NCI-H1694 (cell line): ENCODE measurements at places on chromosomes 4 and X.

- DNase-seq: no peak
Observed at GRCh38 chr4:89922848-89923416, 28.3 kb downstream of the MMRN1 start.

DNA sequence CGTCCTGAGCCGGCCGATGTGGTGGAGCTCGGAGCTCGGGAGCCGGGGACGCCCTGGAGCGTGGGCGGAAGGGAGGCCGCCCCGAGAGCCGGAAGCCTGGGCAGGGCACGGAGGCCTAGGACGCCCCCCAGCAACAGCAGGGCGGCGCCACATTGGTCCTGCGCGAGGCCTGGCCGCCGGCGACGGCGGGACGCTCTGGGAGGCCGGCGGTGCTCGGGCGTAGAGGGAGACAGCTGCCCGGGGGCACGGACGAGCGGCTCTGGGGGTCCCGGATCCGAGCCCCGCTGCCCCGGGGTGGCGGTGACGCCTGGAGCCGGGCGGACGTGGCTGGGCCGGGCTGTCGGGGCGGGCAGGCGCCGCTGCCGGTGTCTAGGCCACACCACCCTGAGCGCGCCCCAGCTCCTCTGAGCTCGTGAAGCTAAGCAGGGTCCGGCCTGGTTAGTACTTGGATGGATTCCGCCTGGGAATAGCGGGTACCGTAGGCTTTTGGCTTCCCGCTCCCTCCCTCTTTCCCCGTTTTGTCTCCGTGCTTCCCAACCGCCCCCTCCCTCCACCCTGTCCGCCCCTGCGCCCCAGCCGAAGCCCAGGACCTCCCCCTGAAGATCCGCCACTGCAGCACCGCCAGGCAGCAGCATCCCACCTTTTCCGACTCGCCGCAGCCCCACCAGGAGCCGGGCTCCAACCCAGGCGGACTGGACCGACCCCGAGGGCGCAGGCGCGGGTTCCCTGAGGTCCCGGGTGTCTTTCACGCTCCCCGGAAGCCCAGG lies 12.1 kb downstream of the FRG2 start:
- DNase-seq: no peak

DNA sequence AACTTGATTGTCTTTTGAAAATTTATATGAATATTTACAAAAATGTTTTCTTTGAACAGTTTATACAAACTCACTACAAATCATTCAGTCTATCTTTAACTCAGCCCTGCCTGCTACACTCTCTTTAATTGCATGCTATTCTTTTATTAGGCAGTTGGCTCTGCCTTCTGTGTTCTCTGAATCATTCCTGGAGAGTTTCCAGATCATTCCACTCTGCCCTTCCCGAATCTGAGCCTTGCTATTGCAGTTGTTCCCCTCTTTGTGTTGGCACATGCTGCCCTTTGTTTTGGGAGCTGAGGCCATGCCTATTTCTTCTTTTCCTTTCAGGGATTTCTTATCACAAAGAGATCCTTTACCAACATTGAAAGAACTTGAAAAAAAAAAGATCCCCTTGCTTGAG lies 8.7 kb upstream of the TECRL start:
- DNase-seq: peak; percentile 39

- no peak for DNase-seq
Observed at GRCh38 chr4:27149541-27150212, 289.0 kb downstream of the STIM2 start.

GRCh38 chrX:32545101-32545500 lies 666.2 kb downstream of the DMD start:
- DNase-seq: no peak

- no peak for DNase-seq
Observed at GRCh38 chrX:14489437-14489836, 39.9 kb upstream of the GLRA2 start.

GRCh38 chr4:67084783-67085182 lies 460.5 kb downstream of the CENPC start:
- no peak for DNase-seq

GRCh38 chr4:10333942-10334341 lies 123.3 kb downstream of the ZNF518B start:
- DNase-seq: no peak

DNA sequence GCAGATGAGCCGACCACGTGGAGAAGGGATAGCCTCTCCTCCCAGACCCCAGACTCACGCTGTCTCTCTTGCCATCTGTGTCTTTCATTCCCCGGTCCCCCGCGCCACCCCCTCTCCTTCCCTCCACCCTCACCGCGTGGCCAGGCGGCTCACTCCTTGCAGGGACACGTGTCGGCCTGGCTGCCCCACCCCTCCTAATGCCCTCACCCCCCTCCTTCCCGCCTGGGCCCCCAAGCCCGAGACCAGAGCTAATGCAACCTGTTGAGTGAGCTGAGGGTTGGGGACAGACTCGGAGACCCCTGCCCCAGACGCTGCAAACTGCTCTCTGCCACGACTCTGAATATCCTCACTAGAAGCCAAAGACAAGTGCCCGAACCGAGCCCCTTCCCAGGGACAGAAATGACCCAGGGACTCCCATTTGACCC lies 1.8 kb downstream of the SLC38A5 start:
- no peak for DNase-seq

- DNase-seq: no peak
Observed at GRCh38 chr4:15809466-15809865, 31.3 kb downstream of the CD38 start.

- DNase-seq: no peak
Observed at GRCh38 chr4:102180046-102180445, 165.2 kb downstream of the SLC39A8 start.

- DNase-seq: no peak
Observed at GRCh38 chrX:102957751-102958150, 20.7 kb downstream of the RAB40AL start.

- no peak for DNase-seq
Observed at GRCh38 chr4:89357340-89357739, 49.7 kb upstream of the GPRIN3 start.

GRCh38 chrX:1391370-1391706 lies 575 bp downstream of the SLC25A6 start:
- no peak for DNase-seq

DNA sequence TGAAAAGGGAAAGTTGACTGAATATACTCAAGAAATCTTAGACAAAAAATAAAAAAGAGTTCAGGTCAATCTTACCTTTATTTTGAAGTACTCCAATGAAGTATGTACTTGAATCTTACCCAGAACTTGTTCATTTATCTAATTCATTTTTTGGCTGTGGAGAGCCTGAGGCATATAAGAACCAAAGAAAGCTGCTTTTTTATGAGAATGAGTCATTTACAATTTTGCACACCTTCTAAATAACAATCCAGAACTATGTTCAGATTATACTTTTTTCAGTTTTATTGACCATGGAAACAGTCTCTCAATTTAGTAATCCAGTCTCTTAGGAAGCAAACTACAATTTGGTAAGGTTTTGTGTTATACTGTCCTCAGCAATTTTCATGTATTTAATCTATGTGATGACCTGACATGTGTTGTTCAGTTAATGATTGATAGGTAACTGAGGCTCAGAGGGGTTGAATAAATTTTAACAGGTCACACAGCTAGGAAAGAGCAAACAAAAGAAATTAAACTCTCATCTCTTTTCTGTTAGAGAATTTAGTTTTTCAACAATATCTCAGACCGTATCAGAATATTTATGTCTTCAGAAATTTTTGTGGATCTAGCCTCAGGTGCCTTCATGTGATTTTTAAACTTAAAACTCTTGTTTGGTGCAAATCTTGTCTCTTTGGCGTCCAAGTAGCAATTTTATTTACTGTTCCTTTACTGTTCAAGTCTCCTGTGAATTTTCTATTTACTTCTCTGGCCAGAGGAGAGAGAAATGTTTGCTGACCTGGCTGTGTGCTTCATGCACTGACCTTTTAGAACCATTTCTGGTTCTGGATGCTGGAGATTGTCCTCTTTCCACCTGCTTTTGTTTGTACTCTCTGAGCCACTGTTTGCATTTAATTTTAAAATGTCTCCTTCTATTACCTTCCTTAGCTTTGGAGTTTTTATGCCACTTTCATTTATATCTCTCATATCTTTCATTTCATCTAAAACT lies 1453.4 kb downstream of the STIM2 start:
- no peak for DNase-seq

- DNase-seq: no peak
Observed at GRCh38 chr4:6753891-6754290, 28.6 kb upstream of the KIAA0232 start.

DNA sequence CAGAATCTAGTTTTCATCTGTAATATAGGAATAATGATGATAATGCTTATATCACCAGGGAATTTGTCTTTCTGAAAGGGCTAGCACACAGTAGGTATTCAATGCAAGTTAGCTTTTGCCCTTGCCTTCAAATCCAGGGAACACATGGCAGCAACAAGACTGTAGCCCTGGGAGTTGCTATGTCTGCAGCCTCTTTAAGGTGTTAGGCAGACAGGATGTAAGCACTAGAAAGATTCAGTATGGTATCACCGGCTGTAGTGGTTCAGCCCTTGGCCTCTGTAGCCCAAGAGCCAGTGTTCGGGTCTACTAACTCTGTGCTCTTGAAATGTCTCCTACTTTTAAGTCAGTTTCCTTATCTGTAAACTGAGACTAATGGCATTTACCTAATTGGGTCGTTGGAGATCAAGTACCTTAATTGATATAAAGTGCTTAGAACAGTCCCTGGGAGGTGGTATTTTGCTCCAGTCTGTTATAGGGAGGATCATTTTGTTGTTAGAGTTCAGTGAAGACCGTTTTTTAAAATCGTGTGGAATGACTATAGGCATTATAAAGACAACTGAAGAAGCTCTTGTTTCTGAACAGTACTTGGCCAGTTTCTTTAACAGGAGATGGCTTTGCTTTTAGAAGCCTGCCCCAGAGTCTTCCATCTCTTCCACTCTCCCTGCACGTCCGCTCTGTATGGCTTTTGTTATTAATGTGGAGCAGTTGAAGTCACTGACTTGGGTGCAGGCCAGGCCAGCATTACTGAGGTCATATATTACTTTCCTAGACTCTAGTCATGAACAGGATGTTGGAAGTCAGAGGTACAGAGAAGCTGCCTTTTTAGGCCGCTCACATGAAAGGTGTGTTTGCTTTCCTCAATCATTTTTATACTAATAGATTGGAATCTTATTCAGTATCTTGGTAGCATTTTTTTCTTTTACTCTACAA lies 44.8 kb downstream of the GAB1 start:
- no peak for DNase-seq

GRCh38 chr4:15659768-15660570 lies 4.8 kb upstream of the FBXL5 start:
- no peak for DNase-seq

GRCh38 chr4:3066836-3067400 lies 7.4 kb downstream of the HTT-AS start:
- no peak for DNase-seq

GRCh38 chrX:107493141-107493540 lies 43.7 kb downstream of the FRMPD3 start:
- DNase-seq: no peak

DNA sequence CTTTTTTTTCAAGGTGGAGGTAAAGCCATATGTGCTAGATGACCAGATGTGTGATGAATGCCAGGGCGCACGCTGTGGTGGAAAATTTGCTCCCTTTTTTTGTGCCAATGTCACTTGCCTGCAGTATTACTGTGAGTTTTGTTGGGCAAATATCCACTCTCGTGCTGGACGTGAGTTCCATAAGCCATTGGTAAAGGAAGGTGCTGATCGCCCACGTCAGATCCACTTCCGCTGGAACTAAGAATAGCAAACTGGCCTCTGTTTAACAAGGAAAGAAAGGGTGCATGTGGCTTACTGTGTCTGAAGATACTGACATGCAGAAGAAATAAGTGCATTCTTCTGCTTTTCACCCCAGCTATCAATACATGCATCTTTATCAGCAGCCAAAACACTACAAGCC lies 63.9 kb downstream of the CPEB2 start:
- DNase-seq: no peak

DNA sequence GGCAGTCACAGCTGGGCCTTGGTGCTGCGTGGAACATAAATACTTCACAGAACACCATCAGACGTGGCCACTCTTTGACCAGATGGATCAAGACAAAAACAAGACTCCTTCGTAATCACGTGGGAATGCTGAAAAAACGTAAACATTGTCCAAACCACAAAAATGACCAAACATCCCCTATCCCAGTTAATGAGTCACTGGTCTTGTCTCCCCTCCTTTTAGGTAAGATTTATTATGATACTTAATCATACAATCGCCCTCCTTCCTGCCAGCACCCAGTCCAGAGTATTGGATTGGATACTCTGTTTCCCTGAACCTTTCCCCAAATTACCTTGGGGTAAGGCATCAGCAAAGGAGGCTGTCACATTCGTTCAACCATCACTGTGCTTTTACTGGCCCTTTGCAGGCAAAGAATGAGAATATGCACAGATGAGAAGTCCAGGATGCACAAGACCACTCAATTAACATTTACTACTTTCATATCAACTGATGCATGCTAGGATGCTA lies 601 bp upstream of the TCEANC start:
- DNase-seq: no peak

DNA sequence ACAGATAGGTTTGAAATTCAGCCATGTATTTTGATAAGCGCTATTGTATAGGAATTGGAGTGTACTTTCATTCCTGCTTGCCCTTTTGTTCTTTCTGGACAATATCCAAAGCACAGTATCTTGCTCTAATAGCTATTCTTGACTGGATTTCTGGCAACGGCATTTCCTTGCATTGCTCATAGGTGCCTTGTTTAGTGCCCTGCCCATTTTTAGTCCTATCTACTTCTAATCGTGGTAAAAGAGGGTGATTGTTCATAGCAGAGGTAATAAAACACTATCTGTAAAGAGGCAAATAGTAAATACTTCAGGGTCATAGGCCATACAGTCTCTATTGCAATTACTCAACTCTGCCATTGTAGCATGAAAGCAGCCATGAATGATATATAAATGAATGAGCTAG lies 155.9 kb downstream of the IL1RAPL2 start:
- DNase-seq: no peak

- no peak for DNase-seq
Observed at GRCh38 chr4:99029852-99030251, 34.3 kb downstream of the METAP1 start.

GRCh38 chr4:143282211-143282707 lies 54.4 kb upstream of the GAB1 start:
- no peak for DNase-seq

DNA sequence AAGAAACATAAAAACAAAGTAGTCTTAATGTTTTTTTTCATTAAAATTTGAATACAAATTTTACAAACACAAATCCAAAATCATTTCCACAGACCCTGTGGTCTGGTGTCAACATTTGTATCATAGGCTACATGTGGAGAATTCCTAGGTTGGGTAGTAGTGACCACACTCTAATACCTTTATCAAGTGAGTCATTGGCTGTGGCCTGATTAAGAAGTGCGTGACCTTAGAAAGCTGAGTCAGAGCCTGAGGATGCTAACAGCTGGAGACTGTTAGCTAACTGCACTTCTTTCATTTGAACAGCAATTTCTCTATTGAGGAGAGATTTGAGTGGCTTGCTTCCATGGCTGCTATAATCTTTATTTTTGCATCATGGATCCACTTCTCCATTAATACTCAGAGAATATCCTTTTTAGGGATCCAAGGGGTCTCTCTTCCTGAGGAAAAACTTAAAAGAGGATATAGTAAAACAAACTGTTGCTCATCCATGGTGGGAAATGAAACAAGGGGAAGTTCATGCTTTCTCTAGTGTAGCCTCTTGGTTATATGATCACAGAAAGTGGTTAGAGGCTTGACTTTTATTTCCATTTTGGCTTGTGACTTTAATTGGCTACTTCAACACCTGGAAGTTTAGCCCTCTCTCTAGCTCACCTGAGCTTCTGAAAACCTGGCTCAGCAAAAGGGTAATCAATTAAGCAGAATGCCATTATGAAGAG lies 335.8 kb downstream of the PABPC4L start:
- no peak for DNase-seq
